ENCODE measurements at places on chromosomes 3 and 15. TPM values are rescaled to one million over a fixed set of nuclear protein-coding genes. Genes with fewer than 3 reads are reported as not detected.
A peak's percentile ranks its signal among the peaks of the same experiment; 100 is the strongest.

DNA sequence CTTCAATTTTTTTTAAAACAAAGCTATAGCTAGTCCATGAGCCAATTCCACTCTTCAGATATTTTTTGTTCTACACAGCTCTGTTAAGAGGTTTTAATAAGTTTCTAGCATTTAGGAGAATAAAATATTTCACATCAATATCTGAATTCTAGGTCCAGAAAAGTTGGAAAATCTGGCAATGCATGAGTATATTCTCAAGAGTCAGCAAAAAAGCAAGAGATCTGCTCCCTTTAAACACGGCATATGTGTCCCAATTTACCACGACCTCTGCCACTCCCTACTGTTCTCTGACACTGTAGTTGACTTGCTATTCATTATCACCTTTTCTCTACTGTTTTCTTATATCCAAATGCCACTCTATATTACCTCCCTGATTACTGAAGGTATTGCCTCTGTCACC lies 145.1 kb upstream of the TGFBR2 start:
- DNase-seq, result no peak

- peak; percentile 20 for DNase-seq
These were observed 44.6 kb downstream of the ERC2 start for GRCh38 chr3:56423661-56424099.

DNA sequence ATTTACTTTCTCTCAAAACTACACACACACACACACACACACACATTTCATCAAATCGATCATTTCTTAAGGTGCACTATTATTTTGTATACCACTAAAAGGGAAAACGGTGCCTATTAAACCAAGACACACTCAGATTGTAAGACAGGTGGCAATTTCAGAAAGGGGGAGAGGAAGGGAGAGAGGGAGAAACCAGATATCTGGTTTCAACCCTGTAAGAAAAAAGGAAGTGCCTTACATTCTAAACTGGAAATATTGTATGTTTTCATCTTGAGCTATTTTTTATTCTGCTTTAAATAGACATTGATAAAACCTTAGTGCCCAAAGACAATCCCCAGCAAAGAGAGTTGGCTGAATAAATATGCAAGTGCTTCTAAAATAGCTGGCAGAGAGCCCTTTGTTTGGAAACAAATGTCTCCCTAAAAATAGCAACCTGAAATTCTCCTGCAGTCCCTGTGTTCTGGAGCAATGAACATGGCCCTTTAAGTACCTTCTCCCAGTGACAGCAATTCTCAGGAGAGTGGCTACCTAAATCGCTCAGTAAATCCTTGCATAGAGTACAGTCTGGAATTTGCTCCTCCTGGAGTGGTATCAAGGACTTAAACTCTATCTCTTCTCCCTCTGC lies 85.7 kb downstream of the RARB start:
- DNase-seq, result no peak

DNA sequence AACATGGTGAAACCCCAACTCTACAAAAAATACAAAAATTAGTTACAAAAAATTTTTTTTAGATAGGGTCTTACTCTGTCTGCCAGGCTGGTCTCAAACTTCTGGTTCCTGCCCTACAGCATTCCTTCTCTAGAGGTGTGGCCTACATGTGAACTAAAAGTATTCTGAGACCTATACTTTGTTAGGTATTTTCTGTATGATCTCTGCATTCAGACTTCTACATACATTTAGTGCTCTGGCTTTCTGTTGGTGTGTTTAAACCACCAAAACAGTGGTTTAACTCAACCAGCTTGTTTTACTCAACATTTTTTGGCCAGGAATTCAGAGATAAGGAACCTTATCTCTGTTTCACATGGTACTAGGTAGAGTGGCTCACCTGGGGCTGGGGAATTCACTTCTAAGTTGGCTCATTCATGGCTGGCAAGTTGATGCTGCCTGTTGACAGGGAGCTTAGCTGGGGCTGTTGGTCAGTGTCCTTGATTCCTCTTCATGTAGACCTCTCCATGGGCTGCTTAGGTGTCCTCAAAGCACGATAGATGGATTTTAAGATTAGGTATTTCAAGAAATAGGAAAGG lies 41.4 kb upstream of the BSN start:
- DNase-seq, result no peak

GRCh38 chr3:23481616-23482278 lies 278.6 kb downstream of the UBE2E2 start:
- DNase-seq, result no peak

GRCh38 chr3:127027811-127028548 lies 45.1 kb downstream of the PLXNA1 start:
- DNase-seq, result no peak

GRCh38 chr3:53160660-53161449 lies at the start of gene PRKCD:
Gene PRKCD, plus strand, starts transcription at chr3:53161209. Its CDS starts 17,214 bp downstream, at chr3:53178423.
- no peak for DNase-seq

GRCh38 chr15:57692709-57693108 lies 13.8 kb upstream of the POLR2M start:
- DNase-seq, result no peak

DNA sequence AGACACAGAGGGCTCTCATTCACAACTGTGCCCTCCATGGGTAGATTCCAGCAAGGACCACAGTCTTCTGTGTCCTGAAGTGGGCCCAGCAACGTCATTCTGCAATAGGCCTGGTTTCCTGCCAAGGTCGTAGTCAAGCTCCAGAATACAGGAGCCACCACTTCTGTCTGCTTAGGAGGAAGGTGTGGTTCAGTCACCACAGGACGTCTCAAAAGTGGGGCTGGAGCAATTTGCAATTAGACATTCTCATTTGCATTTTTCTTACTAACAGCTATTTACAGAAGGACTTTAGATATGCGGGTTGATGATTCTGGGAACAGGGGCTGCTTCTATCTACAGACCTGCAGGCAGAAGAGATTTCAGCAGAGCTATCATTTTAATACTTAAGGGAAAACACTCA lies 58.7 kb upstream of the MYRIP start:
- DNase-seq, result no peak

- DNase-seq, result no peak
These were observed 99.6 kb downstream of the VPS8 start for GRCh38 chr3:184911570-184911969.

- DNase-seq, result no peak
These were observed 44.2 kb upstream of the TIPARP start for GRCh38 chr3:156630081-156630772.

DNA sequence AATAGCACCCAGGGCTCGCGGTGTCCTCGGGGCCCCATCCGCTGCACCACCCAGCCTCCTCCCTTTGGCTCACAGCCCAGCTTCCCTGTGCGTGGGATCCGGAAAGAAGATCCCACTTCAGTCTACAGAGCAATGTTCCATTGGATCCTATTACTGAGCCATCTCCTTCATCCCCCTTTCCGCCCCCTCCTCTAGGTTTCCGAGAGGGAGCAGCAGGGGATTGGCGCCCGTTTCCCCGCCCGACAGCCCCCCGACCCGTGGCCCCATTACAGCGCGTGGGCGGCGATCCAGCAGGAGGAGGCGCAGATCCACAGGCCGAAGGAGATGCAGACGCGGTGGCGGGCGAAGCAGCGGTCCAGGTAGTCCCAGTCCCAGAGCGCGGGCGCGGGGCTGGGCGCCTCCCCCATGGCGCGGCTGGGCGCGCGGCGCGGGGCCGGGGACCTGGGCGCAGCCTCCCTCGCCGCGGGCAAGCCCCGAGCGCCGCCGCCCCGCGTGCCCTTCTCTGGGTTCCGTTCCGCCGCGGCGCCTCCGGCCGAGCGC lies 340 bp downstream of the TMEM44 start:
- no peak for DNase-seq

GRCh38 chr3:122754929-122755328 lies 38.7 kb downstream of the HSPBAP1 start:
- DNase-seq, result no peak

DNA sequence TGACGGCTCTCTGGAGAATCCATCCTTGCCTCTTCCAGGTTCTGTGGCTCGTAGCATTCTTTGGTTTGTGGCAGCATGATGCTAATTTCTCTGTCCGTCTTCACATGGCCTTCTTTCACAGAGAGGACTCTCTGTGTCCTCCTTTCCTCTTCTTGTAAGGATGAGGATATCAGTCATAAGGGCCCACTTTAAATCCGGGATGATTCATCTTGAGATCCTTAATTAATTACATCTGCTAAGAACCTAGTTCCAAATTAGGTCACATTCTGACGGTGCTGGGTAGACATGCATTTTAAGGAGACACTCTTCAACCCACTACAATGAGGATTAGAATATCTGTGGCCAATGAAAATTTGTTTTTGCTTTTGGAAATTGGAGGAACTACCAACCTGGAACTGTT lies 15.7 kb upstream of the GXYLT2 start:
- no peak for DNase-seq

DNA sequence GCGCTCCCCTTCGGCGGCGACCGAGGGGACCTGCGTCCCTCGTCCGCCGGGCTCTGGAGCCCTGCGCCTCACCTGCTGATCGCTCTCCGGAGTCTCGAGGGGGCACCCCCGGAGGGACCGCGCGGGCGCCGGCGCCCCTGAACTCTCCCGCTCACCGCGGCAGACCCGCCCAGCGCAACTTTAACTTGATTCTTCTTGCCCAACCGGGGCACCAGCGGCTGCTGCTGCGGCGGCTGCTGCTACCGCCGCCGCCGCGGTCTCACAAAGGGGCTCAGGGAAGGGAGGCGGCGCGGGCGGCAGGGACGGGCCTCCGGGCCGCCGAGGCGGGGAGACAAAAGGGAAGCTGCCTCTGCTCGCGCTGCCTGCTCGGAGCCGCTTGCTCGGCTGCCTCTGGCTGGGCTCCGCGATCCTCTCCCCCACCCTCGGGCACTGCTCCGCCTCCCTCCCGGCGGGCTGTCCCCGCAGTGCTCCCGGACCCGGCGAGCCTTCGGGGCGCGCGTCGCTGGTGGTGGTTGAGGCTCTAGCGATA lies at the start of gene PPM1L:
Gene PPM1L, plus strand, starts transcription at position 456 of the 529 bp plus-strand sequence.
- DNase-seq, result no peak

DNA sequence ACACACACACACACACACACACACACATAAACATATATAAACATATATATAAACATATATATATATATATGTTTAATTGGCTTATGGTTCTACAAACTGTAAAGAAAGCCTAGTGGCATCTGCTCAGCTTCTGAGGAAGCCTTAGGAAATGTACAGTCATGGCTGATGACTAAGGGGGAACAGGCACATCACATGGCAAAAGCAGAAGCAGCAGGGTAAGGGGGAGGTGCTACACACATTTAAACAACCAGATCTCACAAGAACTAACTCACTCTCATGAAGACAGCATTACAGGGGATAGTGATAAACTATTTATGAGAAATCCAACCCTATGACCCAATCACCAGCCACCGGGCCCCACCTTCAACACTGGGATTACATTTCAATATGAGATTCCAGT lies 922.9 kb downstream of the SI start:
- no peak for DNase-seq

DNA sequence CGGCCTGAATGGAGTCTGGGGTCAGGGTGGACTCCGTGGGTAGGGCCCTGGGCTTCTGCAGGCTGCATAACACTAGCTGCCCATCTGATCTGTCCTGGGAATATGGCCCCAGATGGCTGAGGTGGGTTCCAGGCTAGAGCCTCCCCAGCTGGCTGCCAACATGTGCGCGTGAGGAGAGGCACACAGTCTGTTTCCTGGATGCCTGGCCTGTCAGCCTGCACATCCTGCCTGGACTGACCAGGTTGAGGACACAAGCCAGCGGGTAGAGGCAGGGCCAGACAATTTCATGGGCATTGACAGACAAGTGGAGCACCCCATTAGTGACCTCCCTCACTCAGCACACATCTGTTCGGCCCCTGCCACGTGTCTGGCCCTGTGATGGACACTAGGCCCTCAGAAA lies 29.8 kb upstream of the RPL29 start:
- DNase-seq, result no peak

GRCh38 chr3:90032980-90033641 lies 925.7 kb downstream of the EPHA3 start:
- no peak for DNase-seq

DNA sequence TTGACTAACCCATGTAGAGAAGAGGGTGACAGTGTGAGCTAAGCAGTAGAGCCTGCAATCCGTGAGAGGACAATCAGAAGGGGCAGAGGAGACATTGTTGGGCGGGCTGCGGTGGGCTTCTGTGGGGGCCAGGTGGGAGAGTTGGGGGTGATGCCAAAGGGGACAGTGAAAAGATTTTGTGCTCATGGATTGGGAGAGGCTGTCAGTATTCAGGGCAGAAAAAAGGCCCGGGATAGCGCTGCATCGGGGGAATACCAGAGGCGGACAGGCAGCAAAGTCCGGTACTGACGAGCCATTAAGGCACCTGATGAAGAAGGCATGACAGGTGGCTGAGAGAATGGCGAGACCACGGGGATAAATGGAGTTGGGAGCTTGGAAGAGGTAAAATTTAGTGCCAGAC lies 1.3 kb upstream of the PXYLP1 start:
- no peak for DNase-seq

GRCh38 chr3:81995329-81995728 lies 233.9 kb upstream of the GBE1 start:
- DNase-seq, result no peak

DNA sequence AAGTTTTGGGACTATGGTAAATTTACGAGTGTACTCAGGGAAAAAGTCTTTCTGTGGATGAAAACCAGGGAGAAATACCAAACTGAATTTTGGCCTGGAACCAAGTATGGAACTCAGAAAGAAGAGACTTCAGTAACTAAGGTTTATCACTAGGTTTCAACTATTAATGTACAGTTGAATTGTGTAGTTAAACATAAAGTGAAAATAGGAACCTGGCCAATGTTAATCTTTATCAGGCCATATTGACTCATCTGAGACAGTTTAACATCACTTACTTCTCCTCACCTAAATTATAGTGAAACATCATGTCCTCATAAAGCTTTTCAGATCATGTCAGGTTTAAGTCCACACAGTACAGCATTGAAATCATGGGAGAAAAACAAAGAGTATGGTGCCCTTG lies 197.7 kb downstream of the LSAMP start:
- DNase-seq, result no peak

GRCh38 chr15:38559636-38560307 lies 4.8 kb downstream of the RASGRP1 start:
- no peak for DNase-seq

- no peak for DNase-seq
These were observed 137.6 kb downstream of the SMAD6 start for GRCh38 chr15:66839506-66840112.

DNA sequence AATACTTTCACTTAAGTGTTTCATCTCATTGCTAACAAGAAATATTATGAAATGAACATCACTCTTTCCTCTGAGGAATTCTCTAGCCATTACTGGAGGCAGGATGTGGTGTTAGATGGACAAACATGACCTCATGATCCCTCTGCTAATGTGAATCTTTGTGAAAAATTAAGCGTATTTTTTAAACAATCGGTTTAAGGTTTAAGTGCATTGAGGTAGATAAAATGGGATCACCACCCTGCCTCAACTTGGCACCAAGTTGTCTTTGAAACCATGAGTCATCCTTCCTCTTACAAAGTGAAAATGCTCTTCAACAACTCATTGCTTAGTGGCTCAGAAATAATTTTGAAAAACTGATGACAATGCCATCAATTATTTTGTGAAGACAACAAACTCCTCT lies 76.0 kb upstream of the DCBLD2 start:
- DNase-seq, result no peak

The FBXW12 gene
- 0.15 TPM for polyA plus RNA-seq

The ACOX2 gene
- 22.2 TPM for polyA plus RNA-seq

The DALRD3 gene
- 32.6 TPM for polyA plus RNA-seq

The LRRC3B gene
- 10.0 TPM for polyA plus RNA-seq

The ERICH6 gene
- polyA plus RNA-seq, result 0.11 TPM

The NR2E3 gene
- polyA plus RNA-seq, result 7.4 TPM

The SCG5 gene
- polyA plus RNA-seq, result 8.5 TPM

The STRIT1 gene
- 49.3 TPM for polyA plus RNA-seq

The SGO1 gene
- 4.5 TPM for polyA plus RNA-seq

Measured in forelimb muscle (tissue), 1 donor.